ENCODE measurements at places on chromosomes 2 and 18.

DNA sequence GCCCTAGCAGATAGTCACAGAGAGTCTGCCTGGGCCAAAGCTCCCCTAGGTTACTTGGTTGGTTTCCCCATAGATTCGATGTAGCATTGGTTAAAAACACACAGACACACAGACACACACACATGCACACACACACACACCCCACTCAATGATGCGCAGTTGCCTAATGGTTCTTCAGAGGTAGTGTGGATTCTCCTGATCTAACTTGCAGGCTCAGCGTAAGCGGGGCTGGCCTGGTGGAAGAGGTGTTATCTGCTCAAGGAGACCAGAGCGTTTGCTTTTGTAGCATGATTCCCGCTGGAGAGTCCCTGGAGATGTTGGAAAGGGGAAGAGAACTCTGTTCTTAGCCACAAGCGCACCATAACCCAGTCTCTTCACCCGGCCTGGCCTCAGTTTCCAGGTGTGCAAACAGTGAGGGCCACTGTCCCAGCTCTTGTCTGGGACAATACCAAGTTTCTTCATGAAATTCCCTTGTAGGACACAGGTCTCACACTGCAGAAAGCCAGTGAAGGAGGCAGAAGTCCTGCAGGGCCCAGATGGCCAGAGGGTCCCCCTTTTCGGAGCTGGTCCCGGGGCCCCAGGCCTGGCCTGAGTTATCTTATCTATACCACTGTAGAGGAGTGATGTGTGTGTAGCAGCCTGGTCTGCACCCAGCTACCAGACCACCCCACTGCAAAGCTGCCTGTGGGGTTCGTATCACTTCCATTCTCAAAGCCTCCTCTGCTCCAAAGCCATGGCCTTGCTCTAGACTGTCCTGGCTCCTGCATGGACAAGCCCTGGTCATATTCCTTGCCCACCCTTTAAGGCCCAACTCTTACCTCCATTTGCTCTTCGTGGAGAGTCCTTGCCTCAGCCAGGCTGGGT is 3.7 kb downstream of the ACKR3 start:
- H3K27ac ChIP-seq: no peak overlapping the region
- DNase-seq: no peak
- no peaks in the 10 kb centered on the region for H3K36me3 ChIP-seq
- H3K27me3 ChIP-seq: no peaks in the 10 kb centered on the region

- no peaks in the 10 kb centered on the region for H3K4me1 ChIP-seq
- H3K4me3 ChIP-seq: no peak overlapping the region
- H3K27me3 ChIP-seq: no peaks in the 10 kb centered on the region
- no peak for DNase-seq
Observed at GRCh38 chr18:49111191-49111988, 160.6 kb upstream of the SMAD7 start.

GRCh38 chr2:236217926-236218325 is 46.3 kb downstream of the ASB18 start:
- DNase-seq: no peak
- H3K27me3 ChIP-seq: no peaks in the 10 kb centered on the region
- no peaks in the 10 kb centered on the region for H3K36me3 ChIP-seq
- no peak overlapping the region for H3K4me3 ChIP-seq
- no peak overlapping the region for H3K27ac ChIP-seq

- H3K27ac ChIP-seq: peak overlapping the region; percentile 60
- no peaks in the 10 kb centered on the region for H3K36me3 ChIP-seq
- no peak overlapping the region for H3K4me3 ChIP-seq
- DNase-seq: no peak
- no peaks in the 10 kb centered on the region for H3K27me3 ChIP-seq
Observed at GRCh38 chr2:144509001-144509878, 10.7 kb downstream of the ZEB2 start.

DNA sequence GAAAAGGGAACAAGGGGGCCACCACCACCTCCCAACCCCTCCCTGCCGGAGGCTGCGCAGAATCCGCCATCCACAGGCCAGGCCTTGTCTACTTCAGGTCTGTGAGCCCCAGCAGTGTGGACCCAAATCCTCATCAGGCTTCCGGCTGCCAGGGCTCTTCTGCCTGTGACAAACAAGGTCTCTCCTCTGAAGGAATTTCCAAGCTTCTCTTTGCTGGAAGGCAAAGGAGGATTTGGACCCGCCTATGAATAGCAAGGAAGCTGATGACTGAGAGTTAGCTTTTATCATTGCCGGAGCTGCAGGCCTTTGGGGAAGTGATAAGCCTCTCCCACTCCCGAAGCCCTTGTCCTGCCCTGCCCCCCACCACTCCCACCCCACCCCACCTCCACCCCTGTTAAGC is 93.7 kb upstream of the SH3BP4 start:
- no peak overlapping the region for H3K4me3 ChIP-seq
- no peak overlapping the region for H3K27ac ChIP-seq

GRCh38 chr2:100919316-100919715 is 82.8 kb upstream of the RPL31 start:
- H3K4me1 ChIP-seq: peaks cover 5% of the 10 kb centered on the region
- no peaks in the 10 kb centered on the region for H3K36me3 ChIP-seq
- DNase-seq: no peak
- no peak overlapping the region for H3K27ac ChIP-seq
- no peaks in the 10 kb centered on the region for H3K27me3 ChIP-seq

GRCh38 chr2:17763641-17764333 is 9.8 kb downstream of the GEN1 start:
- H3K4me1 ChIP-seq: no peaks in the 10 kb centered on the region
- no peaks in the 10 kb centered on the region for H3K36me3 ChIP-seq
- H3K27me3 ChIP-seq: no peaks in the 10 kb centered on the region

- no peak overlapping the region for H3K27ac ChIP-seq
- H3K27me3 ChIP-seq: no peaks in the 10 kb centered on the region
- no peaks in the 10 kb centered on the region for H3K4me1 ChIP-seq
- no peak overlapping the region for H3K4me3 ChIP-seq
- no peak for DNase-seq
Observed at GRCh38 chr18:27797484-27797883, 379.4 kb downstream of the CDH2 start.

DNA sequence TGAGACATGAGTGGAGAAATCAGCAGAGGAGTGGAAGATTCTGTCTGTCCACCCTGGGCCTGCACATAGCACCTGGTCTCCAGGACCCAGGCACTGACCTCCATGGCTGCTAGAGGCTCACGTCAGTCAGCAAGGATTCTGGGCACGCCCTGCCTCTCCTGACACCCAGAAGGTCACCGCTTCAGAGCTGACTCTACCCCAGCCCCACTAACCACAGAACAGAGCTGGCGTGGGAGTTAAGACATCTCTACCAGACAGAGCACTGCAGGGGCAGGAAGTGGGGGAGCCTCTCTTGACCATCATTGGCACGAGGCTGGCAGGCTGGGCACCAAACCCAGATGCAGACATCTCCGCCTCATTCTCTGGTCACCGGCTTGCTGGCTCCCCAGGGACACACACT is 3.0 kb downstream of the ADCY3 start:
- no peak overlapping the region for H3K27ac ChIP-seq
- DNase-seq: no peak
- H3K36me3 ChIP-seq: no peaks in the 10 kb centered on the region
- H3K4me3 ChIP-seq: no peak overlapping the region
- peaks cover 32% of the 10 kb centered on the region for H3K4me1 ChIP-seq
- no peaks in the 10 kb centered on the region for H3K27me3 ChIP-seq

GRCh38 chr2:5538772-5539171 is 153.4 kb upstream of the SOX11 start:
- H3K4me3 ChIP-seq: no peak overlapping the region
- H3K27me3 ChIP-seq: no peaks in the 10 kb centered on the region
- no peaks in the 10 kb centered on the region for H3K36me3 ChIP-seq
- H3K27ac ChIP-seq: no peak overlapping the region
- DNase-seq: no peak
- no peaks in the 10 kb centered on the region for H3K4me1 ChIP-seq

- H3K27me3 ChIP-seq: no peaks in the 10 kb centered on the region
- DNase-seq: no peak
- no peak overlapping the region for H3K27ac ChIP-seq
- no peaks in the 10 kb centered on the region for H3K36me3 ChIP-seq
- H3K4me1 ChIP-seq: no peaks in the 10 kb centered on the region
Observed at GRCh38 chr18:51569153-51569552, 371.7 kb upstream of the MEX3C start.

- no peaks in the 10 kb centered on the region for H3K36me3 ChIP-seq
- DNase-seq: no peak
- no peak overlapping the region for H3K27ac ChIP-seq
- no peaks in the 10 kb centered on the region for H3K4me1 ChIP-seq
Observed at GRCh38 chr2:222568865-222569264, 87.0 kb downstream of the FARSB start.

GRCh38 chr2:63837036-63837594 is 4.6 kb upstream of the UGP2 start:
- H3K27me3 ChIP-seq: no peaks in the 10 kb centered on the region
- H3K4me3 ChIP-seq: no peak overlapping the region
- DNase-seq: no peak

DNA sequence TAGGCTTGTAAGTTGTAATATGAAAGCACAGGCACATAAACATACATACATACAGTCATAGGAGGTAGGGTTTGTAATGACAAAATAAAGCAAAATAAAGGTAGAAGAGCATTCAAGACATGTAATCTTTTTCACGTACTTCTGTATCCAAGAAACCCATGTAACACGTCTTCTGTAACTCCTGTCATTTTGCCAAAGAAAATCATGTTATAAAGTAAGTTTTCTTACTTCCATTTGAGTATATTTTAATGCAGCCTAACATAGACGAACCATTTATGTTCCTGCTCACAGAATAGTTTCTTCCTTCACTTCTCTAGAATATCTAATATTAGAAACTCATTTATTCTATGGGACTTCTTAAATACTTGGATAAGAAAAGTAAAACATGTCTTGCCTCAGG is 1884.0 kb upstream of the CELF4 start:
- H3K27me3 ChIP-seq: no peaks in the 10 kb centered on the region
- no peak overlapping the region for H3K27ac ChIP-seq
- no peaks in the 10 kb centered on the region for H3K4me1 ChIP-seq
- no peak overlapping the region for H3K4me3 ChIP-seq

- H3K27me3 ChIP-seq: no peaks in the 10 kb centered on the region
- no peak overlapping the region for H3K4me3 ChIP-seq
- H3K4me1 ChIP-seq: no peaks in the 10 kb centered on the region
- H3K27ac ChIP-seq: no peak overlapping the region
- DNase-seq: no peak
Observed at GRCh38 chr18:71115261-71115660, 826.4 kb downstream of the SOCS6 start.

- no peaks in the 10 kb centered on the region for H3K27me3 ChIP-seq
- H3K27ac ChIP-seq: no peak overlapping the region
- H3K4me3 ChIP-seq: no peak overlapping the region
- DNase-seq: no peak
Observed at GRCh38 chr2:55176094-55176415, 56.0 kb downstream of the CLHC1 start.

- no peak overlapping the region for H3K4me3 ChIP-seq
- DNase-seq: no peak
- no peaks in the 10 kb centered on the region for H3K36me3 ChIP-seq
Observed at GRCh38 chr2:210863283-210863682, 306.9 kb downstream of the CPS1 start.

DNA sequence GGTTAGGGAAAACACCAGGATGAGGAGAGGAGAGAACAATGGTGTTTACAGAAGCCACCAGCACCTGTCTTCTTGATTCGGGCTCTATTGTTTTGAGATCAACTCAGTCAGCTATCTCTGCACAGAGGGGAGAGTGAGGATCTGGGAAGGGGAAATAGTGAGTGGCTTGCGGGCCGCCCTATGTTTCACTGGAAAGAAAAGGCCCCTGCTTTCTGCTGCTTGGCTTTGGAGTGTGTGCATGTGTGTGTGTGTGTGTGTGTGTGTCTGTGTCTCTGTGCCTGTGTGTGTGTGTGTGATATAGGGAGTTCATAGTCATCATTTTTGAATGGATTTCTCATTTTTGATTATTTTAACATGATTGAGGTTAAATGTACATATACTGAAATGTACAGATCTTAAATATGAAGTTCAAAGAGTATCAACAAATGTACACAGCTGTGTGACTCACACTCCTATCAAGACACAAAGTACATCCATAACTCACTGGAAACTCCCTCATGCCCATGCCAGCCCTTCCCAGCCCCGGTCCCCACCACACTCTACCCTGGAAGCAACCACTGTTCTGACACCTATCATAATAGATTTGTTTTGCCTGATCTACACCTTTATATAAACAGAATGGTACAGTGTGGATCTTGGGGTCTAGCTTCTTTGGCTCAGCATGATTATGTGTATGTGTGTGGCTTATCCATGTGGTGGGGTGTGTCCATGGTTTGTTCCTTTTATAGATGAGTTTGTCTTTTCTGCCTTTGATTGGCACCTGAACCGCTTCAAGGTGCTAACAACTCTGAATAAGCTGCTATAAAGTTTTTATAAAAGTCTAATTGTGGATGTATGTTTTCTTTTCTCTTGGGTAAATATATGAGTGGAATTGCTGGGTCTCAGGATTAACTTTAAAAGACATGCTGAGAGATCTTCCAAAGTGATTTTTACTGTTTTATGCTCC is 258.3 kb downstream of the SETBP1 start:
- no peaks in the 10 kb centered on the region for H3K4me1 ChIP-seq
- no peak overlapping the region for H3K27ac ChIP-seq
- no peak overlapping the region for H3K4me3 ChIP-seq
- no peaks in the 10 kb centered on the region for H3K27me3 ChIP-seq
- DNase-seq: no peak
- no peaks in the 10 kb centered on the region for H3K36me3 ChIP-seq

GRCh38 chr2:85558160-85558559 is 3.1 kb downstream of the GGCX start:
- H3K27me3 ChIP-seq: no peaks in the 10 kb centered on the region
- H3K4me1 ChIP-seq: peaks cover 12% of the 10 kb centered on the region
- peaks cover 2% of the 10 kb centered on the region for H3K36me3 ChIP-seq
- no peak overlapping the region for H3K4me3 ChIP-seq

- no peaks in the 10 kb centered on the region for H3K27me3 ChIP-seq
- DNase-seq: no peak
- no peaks in the 10 kb centered on the region for H3K36me3 ChIP-seq
- H3K4me1 ChIP-seq: peaks cover 53% of the 10 kb centered on the region
Observed at GRCh38 chr2:96529376-96530143, 7.0 kb upstream of the ARID5A start.

- H3K4me3 ChIP-seq: no peak overlapping the region
- DNase-seq: no peak
- no peak overlapping the region for H3K27ac ChIP-seq
- H3K4me1 ChIP-seq: no peaks in the 10 kb centered on the region
- H3K27me3 ChIP-seq: no peaks in the 10 kb centered on the region
Observed at GRCh38 chr2:236847538-236848263, 238.0 kb upstream of the COPS8 start.

DNA sequence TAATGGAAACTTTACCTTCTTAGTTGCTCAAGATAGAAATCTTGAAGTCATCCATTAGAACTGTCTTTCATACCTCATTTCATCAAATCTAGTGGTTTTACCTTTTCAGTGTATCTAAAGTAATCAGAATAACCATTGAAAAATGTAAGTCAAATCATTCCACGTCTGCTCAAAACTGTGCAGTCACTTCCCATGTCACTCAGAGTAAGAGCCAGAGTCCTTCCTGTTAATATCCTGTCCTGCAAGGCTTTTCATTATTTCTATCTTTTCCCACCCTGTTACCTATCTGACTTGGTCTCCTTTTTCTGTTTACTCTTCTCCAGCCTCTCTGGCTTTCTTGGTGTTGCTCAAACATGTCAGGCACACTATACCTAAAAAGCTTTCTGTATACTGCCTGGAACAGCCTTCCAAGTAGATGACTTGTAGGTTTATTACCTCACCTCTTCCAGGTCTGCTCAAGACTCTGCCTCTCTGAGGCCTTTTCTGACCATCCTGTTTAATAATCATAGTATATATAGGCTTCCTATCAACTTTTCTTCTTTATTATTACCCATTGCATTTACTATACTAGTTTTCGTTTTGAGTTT is 3.4 kb downstream of the C2orf69 start:
- no peak overlapping the region for H3K4me3 ChIP-seq
- H3K27ac ChIP-seq: no peak overlapping the region
- H3K36me3 ChIP-seq: no peaks in the 10 kb centered on the region
- no peak for DNase-seq
- no peaks in the 10 kb centered on the region for H3K27me3 ChIP-seq
